ENCODE measurements at places on chromosomes 7 and 10. TPM values are rescaled to one million over a fixed set of nuclear protein-coding genes. Genes with fewer than 3 reads are reported as not detected.
A peak's percentile ranks its signal among the peaks of the same experiment; 100 is the strongest.

Gene CEP41
- 8.9 TPM for total RNA-seq

Gene UBTD1
- 12.4 TPM for total RNA-seq

GRCh38 chr10:20962165-20962564 is 65.1 kb upstream of the NEBL start:
- H3K4me1 ChIP-seq = no peaks in the 10 kb centered on the region
- no peak overlapping the region for H3K27ac ChIP-seq
- no peaks in the 10 kb centered on the region for H3K27me3 ChIP-seq
- no peak for DNase-seq

Gene PLCE1
- 7.0 TPM for total RNA-seq

DNA sequence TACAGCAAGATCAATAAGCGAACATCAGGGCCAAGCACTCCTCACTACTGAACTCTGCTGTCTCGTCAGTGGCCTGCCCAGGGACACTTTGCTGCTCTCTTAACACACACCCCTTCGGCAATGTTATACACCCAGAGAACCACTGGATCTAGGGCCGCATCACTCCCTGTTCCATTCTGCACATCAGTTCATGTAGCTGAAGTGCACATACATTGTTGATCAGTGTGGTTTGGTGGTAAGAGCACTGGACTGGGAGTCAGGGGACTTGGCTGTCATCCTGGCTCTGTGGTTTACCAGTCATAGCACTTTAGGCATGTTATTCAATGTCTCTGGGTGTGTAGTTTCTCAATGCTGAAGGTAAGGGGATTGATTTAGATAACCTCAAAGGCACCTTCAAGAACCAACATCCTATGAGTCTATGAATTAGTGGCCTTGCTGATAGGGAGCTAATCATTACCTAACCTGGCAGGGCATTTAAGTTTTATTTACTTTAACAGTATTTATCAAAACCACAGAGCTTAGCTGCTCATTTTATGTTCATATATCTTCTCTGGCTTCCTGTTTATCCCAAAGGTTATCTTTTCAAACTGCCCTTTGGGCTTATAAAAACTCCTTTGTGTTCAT is 24.8 kb downstream of the DUSP5 start:
- no peak overlapping the region for H3K4me3 ChIP-seq
- H3K36me3 ChIP-seq = no peaks in the 10 kb centered on the region
- DNase-seq = no peak
- no peaks in the 10 kb centered on the region for H3K27me3 ChIP-seq

GRCh38 chr10:95237376-95238170 is 43.5 kb downstream of the ACSM6 start:
- H3K36me3 ChIP-seq = no peaks in the 10 kb centered on the region
- DNase-seq = no peak

GRCh38 chr10:8026349-8027259 is 27.9 kb upstream of the GATA3 start:
- peak overlapping the region; percentile 43 for H3K4me3 ChIP-seq
- no peaks in the 10 kb centered on the region for H3K36me3 ChIP-seq
- H3K27ac ChIP-seq = no peak overlapping the region

GRCh38 chr10:62580396-62580795 is 206.2 kb downstream of the ZNF365 start:
- no peaks in the 10 kb centered on the region for H3K4me1 ChIP-seq
- no peak for DNase-seq
- H3K27ac ChIP-seq = no peak overlapping the region
- no peak overlapping the region for H3K4me3 ChIP-seq

Gene ZP3
- 2.0 TPM for total RNA-seq

DNA sequence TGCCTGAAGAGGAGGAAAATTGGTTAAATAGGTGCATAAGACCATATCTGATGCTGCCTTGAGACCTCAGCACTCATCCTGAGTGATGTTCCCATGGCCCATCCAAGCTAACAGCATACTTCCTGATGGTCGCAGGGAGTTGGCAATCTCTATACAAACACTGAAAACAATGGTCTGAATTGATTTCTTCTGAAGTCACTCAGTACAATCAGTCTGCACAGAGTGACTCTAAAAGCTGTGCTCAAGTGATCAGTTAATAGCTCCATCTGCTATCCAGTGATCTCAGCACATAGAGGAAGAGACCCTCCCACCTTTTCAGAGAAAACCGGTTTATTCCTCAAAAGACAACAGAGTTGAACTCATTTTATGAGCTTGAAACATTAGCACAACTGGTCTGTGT is 3.9 kb downstream of the PPP1R17 start:
- H3K4me3 ChIP-seq = no peak overlapping the region
- no peaks in the 10 kb centered on the region for H3K4me1 ChIP-seq
- no peak for DNase-seq
- H3K36me3 ChIP-seq = no peaks in the 10 kb centered on the region

- peak overlapping the region; percentile 60 for H3K4me3 ChIP-seq
- H3K27ac ChIP-seq = peak overlapping the region; percentile 44
- H3K4me1 ChIP-seq = no peaks in the 10 kb centered on the region
- DNase-seq = peak; percentile 69
- H3K36me3 ChIP-seq = no peaks in the 10 kb centered on the region
- H3K27me3 ChIP-seq = no peaks in the 10 kb centered on the region
Measured at GRCh38 chr10:119817991-119818888, 54.4 kb downstream of the MCMBP start.

GRCh38 chr7:134140889-134141867 is 14.0 kb downstream of the LRGUK start:
- H3K36me3 ChIP-seq = no peaks in the 10 kb centered on the region
- peak; percentile 59 for DNase-seq
- H3K27ac ChIP-seq = no peak overlapping the region
- no peaks in the 10 kb centered on the region for H3K27me3 ChIP-seq
- no peak overlapping the region for H3K4me3 ChIP-seq

Gene RHEB
- 99.3 TPM for total RNA-seq

Gene SSC4D
- total RNA-seq = 1.9 TPM

All from breast epithelium (tissue), 4 donors.